CD4-positive, CD25-positive, alpha-beta regulatory T cell (primary cell): ENCODE measurements at places on chromosomes 11 and 22. TPM values are rescaled to one million over a fixed set of nuclear protein-coding genes. Genes with fewer than 3 reads are reported as not detected.

The CAVIN3 gene
- 0.79 TPM for total RNA-seq

The FAM111A gene
- 73.4 TPM for total RNA-seq

The PKDREJ gene
- total RNA-seq: not detected

The SHISAL1 gene
- total RNA-seq: not detected

The ANO9 gene
- total RNA-seq: 153 TPM

The ADM gene
- 0.39 TPM for total RNA-seq

The FAT3 gene
- total RNA-seq: not detected

The CHADL gene
- total RNA-seq: 1.2 TPM

The P2RY2 gene
- not detected for total RNA-seq

The TTC36 gene
- total RNA-seq: not detected

The ARHGAP42 gene
- not detected for total RNA-seq

The MRGPRE gene
- not detected for total RNA-seq

The APOBEC3B gene
- total RNA-seq: 2.1 TPM

The ZBTB16 gene
- 8.5 TPM for total RNA-seq

The RAB3IL1 gene
- not detected for total RNA-seq

The BET1L gene
- 66.4 TPM for total RNA-seq

The CENPM gene
- total RNA-seq: 33.9 TPM

The DNAJB13 gene
- total RNA-seq: not detected
